Glomerular endothelial cell (primary cell): ENCODE measurements at places on chromosomes 11 and 22.

DNA sequence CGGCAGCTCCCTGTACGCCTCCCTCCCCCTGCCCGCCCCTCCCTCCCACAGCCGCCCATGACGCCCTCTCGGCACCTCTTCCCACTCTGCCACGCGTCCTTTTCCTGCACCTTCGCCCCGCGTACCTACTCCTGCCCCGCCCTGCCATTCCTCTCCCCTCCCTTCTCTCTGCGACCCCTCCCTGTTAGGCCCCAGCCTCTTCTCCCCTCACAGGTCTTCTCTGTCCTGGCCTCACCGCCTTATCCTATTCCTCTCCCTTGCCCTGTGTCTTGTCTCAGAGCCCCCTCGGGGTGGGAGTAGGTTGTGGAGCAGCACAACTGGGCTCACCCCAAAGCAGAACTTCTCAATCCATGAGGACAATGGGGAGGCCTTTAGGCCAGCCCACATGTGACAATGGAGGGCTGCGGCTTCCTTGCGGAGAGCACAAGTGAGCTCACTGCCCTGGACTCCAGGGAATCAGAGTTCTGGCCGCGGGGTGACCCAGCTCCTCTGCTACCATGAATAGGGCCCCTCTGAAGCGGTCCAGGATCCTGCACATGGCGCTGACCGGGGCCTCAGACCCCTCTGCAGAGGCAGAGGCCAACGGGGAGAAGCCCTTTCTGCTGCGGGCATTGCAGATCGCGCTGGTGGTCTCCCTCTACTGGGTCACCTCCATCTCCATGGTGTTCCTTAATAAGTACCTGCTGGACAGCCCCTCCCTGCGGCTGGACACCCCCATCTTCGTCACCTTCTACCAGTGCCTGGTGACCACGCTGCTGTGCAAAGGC lies 539 bp downstream of the SLC35C1 start:
- no peak for DNase-seq

DNA sequence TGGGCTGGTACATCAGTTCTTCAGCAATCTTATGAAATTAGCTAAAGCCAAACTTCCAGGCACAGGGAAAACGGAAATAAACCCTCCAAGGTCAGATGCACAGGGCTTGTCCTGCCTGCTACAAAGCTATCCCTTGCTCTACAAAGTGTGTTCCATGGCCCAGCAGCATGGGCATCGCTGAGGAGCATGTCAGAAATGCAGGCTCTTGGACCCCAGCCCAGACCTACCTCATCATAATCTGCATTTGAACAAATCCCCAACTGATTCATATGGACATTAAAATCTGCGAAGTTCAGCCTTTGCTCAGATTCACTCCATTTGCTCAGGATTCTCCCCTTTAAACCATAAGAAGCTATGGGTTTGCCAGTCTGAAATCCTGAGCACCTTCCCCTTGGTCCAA lies 129.7 kb upstream of the CSNK2A3 start:
- no peak for DNase-seq

DNA sequence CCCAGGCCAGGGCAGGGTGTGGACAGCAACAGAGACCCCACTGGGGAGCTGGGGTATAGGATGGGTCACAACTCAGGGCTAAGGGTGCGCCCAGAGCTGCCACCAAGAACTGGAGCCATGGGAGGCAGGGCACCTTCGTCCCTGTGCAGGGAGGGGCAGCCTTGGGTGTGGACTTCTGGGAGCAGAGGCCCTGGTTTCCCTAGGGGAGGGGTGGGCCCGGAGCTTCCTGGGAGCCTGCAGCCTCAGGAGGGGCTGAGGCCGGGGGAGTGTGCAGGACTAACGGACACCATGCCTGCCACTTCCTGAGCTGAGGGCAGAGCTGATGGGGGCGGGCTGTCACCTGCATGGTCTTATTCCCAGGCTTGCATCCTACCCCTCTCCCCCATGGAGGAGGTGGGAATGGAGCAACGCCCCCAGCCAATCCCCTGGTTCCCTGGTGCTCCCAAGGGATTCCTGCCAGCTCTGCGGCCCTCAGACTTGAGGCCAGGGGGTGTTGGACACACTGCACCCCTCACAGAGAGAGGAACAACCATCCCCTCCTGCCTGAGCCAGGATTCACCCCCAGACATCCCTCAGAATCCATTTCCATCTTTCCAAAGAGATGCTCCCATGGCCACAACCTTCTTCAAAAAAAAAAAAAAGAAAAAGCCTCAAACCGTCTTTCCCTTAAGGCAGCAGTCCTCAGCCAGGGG lies 225.7 kb downstream of the CTTN start:
- no peak for DNase-seq

DNA sequence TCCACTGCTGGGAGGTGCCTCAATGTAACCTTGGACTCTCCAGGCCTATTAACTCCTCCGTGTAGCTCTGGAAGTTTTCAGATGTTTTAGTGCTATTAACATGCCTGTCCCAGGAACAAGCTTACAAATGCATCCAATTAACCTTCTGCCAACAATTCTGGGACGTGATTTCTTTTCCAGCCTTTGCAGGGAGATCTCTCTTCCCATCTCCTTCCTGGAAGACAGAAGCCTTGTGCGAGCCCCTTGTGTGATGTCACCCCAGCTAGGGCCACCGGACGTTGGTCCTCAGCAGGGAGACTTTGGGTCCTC lies 47.7 kb upstream of the SYT7 start:
- no peak for DNase-seq

DNA sequence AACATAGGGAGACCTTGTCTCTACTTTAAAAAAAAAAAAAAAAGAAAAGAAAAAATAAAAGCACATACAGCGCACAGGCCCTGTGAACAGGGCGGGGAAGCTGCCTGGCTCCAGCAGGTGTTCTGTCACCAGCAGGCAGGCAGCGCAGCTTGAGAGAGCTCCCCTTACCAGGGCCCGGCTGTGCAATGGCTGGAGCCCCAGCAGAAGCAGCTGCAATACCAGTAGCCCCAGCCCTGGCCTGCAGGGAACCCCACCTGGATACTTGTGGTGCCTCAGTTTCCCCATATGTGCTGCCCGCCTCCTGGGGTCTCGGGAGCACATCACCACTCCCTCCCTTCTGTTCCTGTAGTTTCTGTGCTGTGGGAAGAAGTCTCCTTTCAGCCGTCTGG lies 12.3 kb downstream of the TSPAN32 start:
- DNase-seq, result no peak

- DNase-seq, result no peak
These were observed 70.2 kb upstream of the TP53AIP1 start for GRCh38 chr11:129012880-129013279.

- DNase-seq, result no peak
These were observed 14.1 kb upstream of the SLC25A18 start for GRCh38 chr22:17549183-17549582.

- no peak for DNase-seq
These were observed at the start of gene RAPSN for GRCh38 chr11:47448566-47449427. Gene RAPSN (minus strand): TSS chr11:47449136. CDS start chr11:47448964, 172 bp downstream.
